ENCODE measurements at places on chromosomes 12 and 14.

DNA sequence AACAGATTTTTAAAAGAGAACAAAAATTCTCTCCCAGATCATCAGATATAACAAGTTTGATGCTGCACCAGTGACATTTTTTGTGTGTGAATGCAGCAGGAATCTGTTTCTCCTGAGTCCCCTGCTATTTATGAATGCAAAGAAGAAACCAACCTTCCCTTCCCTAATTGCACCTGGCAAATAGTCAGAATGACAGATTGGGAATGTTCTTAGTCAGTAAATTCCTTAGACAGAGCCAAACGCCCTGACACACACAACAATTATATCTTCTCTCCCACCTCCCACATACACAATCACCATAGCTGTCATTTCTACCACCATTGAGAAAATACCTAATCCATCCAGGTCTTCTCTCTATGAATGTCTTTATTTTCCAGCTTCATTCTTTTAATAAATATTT is 174.4 kb downstream of the ALG10B start:
- no peak for DNase-seq

- DNase-seq, result no peak
Measured at GRCh38 chr12:90337018-90337417, 618.0 kb downstream of the CCER1 start.

GRCh38 chr14:67257906-67258305 is 16.7 kb downstream of the PALS1 start:
- no peak for DNase-seq

- DNase-seq, result no peak
Measured at GRCh38 chr14:23557521-23557920, 1.4 kb downstream of the THTPA start.

GRCh38 chr14:98959958-98960616 is 311.9 kb downstream of the BCL11B start:
- no peak for DNase-seq

- no peak for DNase-seq
Measured at GRCh38 chr14:55771242-55771981, 191.4 kb downstream of the KTN1 start.

DNA sequence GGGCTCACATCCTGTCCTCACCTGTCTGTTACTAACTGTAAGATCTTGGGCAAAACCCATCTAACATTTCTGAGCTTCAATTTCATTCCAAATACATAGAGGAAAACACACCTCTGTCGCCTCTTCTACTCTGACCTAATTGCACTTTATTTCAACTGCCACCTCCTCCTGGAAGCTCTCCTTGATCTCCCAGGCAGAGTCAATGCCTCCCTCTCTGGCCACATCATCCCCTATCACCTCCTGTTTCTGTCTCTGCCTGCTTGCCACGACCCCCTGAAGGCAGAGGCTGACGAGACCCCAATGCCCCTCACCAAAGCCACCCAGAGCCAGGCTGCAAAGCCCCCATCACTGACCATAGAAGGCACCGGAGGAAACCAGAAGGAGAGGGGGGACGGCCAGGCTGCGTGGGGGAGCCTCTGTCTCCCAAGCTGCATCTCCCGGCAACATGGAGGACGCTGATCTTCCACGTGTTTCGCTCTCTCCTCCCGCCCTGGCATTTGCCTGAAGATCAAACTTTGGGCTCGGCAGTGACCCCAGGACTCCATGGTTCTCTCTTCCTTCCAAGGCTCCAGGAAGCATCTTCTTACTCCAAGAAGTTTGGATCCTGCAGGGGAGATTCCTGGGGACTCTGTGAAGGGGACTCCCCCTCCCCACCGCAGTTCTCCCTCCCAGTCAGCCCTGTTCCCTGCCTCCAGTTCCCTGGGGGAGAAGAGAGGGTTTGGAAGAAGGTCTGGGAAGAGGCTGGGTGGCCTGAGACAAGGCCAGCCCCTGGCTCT is 50.1 kb upstream of the BCL11B start:
- no peak for DNase-seq

DNA sequence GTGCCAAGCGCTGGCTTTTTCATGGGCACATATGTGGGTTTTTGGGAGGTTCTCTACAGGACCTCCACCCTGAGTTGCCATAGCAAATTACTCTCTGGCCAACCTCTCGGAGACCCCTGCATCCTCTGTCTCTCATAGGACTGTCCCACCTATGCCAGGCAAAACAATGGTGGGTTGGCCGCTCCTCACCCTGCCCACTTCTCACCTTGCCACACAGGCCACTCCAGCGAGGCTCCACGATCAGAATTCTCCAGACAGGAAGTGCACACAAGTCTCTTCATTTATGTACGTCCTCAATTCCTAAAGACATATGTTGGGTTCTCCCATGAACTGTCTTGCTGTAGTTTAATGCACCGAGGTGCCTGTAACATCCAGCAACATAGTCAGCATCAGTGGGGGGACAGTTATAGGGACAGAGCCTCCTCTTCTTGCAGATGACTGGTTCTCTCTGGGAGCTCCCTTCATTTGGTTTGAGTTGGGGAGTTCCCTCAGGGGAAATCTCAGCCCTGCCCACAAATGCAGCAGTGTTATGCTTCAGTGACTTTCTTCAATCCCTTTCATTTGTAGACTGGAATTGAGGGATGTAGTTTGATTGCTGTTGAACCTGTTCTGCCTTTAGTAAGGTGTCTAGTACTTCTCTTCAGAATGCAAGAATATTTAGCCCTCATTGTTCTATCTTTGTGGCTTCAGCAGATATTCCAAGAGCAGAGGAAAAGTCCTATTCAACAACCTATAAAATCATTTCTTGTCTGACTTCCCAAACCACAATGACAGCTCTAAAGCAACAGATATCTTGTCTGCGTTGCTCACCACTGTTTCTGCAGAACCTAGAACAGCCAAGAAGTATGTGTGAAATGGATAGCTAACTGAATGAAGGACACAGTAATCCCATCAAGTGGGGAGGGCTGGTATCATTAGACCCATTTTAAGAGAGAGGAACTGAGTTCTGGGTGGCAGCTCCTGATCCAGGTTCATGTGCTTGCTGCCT is 2.8 kb upstream of the LTBP2 start:
- no peak for DNase-seq

GRCh38 chr14:61150851-61151250 is 130.3 kb downstream of the TMEM30B start:
- DNase-seq, result no peak

DNA sequence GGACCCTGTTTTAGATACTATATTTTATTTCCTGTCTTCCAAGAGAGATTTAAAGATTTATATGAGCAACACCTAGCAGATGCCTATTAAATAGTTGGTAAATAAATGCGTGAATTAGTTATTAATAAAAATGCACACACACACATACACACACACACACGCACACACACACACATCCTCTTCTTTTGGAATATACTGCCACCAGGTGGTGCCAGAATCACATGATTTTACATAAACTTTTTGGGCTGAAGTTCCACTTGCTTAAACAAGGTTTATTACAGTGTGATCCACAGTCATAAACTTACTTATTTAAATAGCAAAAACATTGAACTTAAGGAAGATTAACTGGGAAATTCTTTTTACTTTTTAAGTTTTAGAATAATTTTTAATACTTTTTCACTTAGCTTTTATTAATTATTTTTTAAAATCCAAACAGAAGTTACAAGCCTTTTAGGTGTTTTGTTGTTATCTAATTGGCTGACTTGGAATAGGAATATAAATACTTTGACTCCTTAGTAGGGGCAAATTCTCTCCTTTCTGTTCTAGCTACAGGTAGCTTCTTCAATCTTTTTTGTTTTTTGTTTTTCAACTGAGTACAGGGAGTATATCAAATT is 17.5 kb downstream of the RAD51B start:
- peak; percentile 33 for DNase-seq
